ENCODE measurements at places on chromosomes 6 and 20.

DNA sequence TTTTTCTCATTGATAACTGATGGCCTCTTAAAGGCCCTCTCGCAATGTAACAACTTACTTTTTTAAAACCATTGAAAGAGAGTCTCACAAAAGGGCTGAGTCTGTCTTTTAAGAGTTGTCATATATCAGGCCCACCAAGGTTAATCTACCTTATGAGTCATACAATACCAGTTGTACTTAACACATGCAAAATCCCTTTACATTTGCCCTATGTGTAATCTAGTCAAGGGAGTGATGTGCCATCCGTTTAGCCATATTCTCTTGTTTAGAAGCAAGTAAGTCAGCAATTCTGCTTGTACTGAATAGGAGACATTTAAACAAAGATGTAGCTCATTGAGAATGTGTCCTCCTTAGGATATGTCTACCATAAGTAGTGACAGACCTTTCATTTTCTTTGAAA lies 143.7 kb downstream of the TENT5A start:
- no peak for DNase-seq

- DNase-seq = no peak
Observed at GRCh38 chr6:56984361-56984760, 29.5 kb downstream of the BEND6 start.

GRCh38 chr6:80939898-80940297 lies 812.6 kb downstream of the TENT5A start:
- no peak for DNase-seq

DNA sequence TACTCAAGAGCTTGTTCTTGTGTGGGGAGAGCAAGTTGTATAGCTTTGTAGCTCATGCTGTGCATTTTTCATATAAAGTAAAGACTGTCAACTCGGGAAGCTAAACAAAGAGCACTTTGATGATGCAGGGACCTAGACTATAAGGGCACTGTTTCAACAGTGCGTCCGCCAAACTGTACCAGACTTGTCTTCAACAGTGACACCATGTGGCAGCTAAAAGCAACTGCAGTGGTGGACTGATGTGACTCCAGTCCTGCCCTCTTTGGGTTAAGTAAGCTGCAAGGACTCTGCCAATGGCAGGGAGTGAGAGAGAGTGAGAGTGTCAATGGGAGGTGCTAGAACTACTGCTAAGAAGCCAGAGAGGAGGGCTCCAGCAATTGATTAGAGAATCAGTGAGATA lies 48.1 kb upstream of the MC3R start:
- DNase-seq = no peak

GRCh38 chr6:163970846-163971564 lies 556.5 kb downstream of the QKI start:
- DNase-seq = no peak

DNA sequence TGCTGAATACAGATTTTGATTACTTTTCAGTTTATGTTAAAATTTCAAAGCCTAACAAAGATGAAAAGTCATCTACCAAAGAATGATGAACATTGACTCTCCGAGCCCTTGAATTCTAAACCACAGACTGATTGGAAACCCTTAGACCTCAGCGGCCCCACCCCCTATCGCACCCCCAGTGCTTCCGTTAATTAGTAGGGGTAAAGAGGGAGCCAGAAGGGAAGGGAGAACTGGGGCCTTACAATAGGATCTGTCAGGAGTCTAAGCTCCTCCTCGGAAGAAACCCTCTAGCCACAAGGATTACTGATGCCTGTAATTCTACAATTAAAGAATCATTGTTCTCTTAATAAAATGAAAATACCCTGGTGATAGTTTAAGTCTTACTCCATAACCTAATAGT lies 79.7 kb upstream of the JARID2 start:
- no peak for DNase-seq

DNA sequence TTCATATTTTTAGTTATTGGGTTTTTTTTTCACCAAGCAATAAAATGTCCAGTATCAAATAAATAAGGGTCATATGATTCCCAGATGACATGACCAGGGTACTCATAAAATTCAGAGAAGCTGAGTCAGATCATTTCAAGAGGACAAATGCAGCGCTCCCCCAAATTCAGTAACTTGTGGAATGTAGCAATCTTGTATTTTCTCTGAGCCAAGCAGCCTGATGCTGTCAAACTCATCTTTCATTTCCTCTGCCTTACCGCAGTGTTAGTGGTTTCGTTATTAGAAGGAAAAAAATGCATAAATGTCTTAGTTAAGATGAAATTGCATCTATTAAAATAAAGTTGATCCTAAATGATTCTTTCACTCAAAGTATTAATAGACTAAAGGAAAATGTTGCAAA lies 57.8 kb upstream of the EDN1 start:
- no peak for DNase-seq

DNA sequence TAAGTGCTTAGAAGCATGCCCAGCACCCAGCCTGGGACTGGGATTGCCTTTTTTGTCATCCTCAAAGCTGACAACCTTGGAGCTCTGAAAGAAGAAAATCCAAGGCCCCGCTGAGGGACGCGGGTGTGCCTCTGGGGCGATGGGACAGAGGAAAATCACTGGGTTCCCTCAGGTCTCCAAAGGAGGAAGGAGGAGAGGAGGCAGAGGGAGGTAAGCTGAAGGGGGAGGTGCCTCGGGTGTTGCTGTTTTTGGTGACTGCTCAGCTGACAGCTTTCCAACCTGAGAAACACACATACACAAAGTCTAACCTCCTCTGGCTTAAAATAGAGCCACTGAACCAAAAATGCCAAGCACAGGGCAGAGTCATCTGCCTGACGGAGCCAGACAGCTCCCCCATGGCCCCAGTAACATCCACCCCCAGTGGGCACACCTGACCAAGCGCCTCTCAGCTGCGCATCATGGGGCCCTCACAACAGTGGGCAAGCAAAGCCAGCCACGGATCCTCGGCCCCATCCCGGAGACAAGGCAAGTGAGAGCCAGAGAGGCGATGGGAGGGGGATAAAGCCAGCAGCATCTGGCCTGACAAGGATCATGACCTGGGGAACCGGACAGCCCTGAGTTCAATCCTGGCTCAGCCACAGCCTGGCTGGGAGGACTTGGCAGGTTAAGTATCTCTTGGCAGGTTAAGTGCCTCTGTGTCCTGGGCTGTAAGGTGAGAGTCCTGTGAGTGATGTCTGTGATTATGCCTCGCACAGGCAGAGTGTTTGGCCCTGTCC lies 3.2 kb upstream of the KCNK15 start:
- DNase-seq = no peak

- DNase-seq = no peak
Observed at GRCh38 chr6:158754738-158755137, 64.4 kb downstream of the EZR start.

DNA sequence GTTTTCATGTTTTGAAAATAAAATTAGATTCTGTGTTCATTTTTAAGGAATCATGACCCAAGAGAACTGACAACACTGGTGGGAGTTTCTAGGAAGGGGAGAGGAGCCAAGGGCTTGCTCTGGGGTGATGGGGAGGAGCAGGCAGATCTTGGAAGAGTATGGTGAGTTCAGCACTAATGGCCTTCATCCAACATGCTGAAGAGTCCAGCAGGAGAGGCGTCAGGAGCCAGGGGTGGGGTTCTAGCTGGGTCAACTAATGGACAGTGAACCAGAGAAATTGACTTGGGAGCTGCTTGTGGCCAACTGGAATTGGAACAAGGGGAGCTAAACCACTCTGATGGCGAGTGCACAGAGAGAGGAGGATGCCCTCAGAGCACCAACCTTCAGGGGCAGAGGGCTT lies 107.1 kb downstream of the MRPL14 start:
- no peak for DNase-seq

GRCh38 chr20:1876217-1876921 lies 18.8 kb upstream of the SIRPA start:
- no peak for DNase-seq

All from aorta (tissue), 5 donors.